ENCODE measurements at places on chromosomes 16 and 17. TPM values are rescaled to one million over a fixed set of nuclear protein-coding genes. Genes with fewer than 3 reads are reported as not detected.

The NOTUM gene
- total RNA-seq, result not detected

- peak; percentile 17 for DNase-seq
- no peak overlapping the region for H3K27ac ChIP-seq
- no peaks in the 10 kb centered on the region for H3K4me1 ChIP-seq
- H3K27me3 ChIP-seq, result no peaks in the 10 kb centered on the region
- no peak overlapping the region for H3K4me3 ChIP-seq
- H3K36me3 ChIP-seq, result no peaks in the 10 kb centered on the region
Observed at GRCh38 chr17:66716236-66717026, 118.5 kb upstream of the CACNG5 start.

GRCh38 chr16:27771201-27771910 is 221.4 kb downstream of the KATNIP start:
- no peak for DNase-seq
- no peaks in the 10 kb centered on the region for H3K4me1 ChIP-seq
- H3K36me3 ChIP-seq, result no peaks in the 10 kb centered on the region
- H3K27ac ChIP-seq, result no peak overlapping the region

DNA sequence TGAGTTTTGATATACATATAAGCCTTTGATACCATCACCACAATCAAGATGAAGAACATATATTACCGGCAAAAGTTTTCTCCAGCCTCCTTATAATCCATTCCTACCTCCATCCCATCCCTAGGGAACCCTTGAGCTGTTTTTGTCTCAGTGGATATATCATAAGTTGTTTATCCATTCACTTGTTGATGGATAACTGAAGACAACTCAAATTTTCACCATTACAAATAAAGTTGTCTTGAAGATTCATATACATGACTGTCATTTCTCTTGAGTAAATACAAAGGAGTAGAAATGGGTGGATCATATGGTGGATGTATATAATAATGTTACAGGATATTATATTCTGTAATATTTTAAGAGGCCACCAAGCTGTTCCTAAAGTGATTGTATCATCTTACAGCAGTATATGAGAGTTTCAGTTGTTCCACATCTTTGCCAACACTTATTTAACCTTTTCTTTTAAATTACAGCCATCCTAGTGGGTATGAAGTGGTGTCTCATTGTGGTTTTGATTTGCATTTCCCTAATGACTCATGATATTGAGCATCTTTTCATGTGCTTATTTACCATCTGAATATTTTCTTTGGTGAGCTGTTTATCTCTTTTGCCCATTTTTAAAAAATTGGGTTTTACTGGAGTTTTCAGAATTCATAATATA is 17.4 kb downstream of the NF1 start:
- no peaks in the 10 kb centered on the region for H3K36me3 ChIP-seq
- peaks cover 7% of the 10 kb centered on the region for H3K4me1 ChIP-seq
- no peaks in the 10 kb centered on the region for H3K27me3 ChIP-seq
- peak; percentile 37 for DNase-seq
- no peak overlapping the region for H3K4me3 ChIP-seq
- no peak overlapping the region for H3K27ac ChIP-seq

The AURKB gene
- 9.4 TPM for total RNA-seq
